Left colon (tissue), 2 donors: ENCODE measurements at places on chromosomes 7 and 10. TPM values are rescaled to one million over a fixed set of nuclear protein-coding genes. Genes with fewer than 3 reads are reported as not detected.

GRCh38 chr10:76244061-76244686 lies 812.8 kb downstream of the LRMDA start:
- DNase-seq, result no peak

Gene STK32C
- 8.4 TPM for total RNA-seq

Gene RELN
- 1.6 TPM for total RNA-seq

GRCh38 chr7:80070391-80070790 lies 64.2 kb upstream of the GNAI1 start:
- no peak for DNase-seq

DNA sequence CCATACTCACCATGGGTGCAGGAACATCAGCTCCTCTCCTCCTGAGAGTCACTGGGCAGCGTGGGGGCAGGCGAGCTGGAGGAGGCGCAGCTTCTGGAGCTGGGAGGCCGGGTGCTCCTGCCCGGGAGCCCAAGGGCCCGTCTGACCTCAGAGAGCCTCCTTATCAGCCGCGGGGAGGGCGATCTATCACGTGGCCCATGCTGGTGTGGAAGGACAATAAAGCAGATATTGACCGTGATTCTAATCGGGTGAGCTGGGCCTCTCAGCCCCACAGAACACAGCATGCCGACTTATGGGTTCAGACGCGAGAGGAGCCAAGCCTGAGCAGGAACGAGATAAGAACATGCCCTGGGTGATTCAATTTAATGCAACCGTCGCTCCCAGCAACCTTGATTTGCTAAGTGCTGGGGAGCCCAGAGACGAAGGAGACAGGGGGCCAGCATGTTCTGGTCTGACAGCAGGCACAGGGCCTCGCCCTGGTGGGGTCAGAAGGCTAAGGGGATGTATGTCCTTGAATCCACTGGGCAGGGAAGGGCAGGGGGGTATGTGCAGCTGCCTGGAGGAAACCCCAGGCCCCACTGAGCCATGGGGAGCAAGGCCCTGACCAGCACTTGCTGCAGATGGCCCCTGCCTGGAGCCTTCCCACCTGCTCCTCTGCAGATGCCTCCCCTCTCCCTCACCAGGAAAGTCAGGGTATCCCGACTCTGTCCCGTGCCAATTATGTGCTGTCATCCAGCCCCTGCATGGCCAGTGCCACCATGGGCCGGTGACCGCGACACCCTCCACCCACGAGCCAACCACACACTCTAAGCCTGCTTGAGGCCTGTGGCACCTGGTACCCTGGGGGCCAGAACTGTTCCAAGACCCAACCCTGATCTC lies 95.3 kb upstream of the RET start:
- peak; percentile 23 for DNase-seq

Gene NRBF2
- 26.1 TPM for total RNA-seq

DNA sequence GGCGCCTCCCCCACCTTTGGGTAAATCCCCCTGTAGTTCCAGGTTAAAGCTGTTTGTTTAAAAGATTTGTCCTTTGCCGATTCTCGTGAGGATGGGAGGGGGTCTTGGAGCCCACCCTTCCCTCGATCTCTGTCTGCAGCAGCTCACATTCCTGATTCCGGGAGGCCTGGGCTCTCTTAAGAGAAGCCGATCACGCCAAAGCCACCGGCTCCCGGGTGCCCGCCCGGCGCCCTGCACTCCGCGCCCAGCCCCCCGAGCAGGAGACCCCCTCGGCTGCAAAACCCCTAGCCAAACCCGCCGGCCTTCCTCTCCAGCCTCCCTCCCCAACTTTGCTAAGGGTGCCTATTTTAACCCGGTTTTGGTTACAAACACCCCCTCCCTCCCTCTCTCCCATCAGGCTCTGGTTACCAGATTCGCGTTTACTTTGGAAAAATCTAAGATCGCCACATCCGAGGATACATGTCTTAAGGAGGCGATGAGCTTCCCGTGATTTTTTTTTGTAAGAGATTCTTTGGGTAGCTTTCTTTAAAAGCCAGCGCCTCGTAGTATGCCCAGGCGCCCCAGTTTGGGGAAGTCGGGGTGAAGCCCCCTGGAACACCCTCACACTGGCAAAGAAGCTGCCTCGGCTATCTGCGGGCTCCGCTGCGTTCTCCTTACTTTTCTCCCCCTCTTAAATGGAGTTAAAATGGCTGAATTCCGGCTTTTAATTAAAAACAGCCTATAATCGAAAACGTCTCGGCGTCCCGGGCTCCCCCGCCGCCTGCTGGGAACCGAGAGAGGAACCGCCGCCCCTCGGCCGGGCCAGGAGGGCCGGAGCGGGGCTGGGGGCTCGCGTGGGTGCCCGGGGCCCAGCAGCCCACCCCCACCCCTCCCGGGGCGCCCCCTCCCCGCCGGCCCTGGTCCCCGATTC lies 983 bp downstream of the TNRC18 start:
- no peak for DNase-seq

- DNase-seq, result peak; percentile 61
Measured at GRCh38 chr10:59865101-59865500, 41.3 kb downstream of the CCDC6 start.

GRCh38 chr10:11272915-11273389 lies 255.3 kb downstream of the CELF2 start:
- no peak for DNase-seq

Gene ZNF425
- total RNA-seq, result 1.9 TPM

- DNase-seq, result no peak
Measured at GRCh38 chr7:151899513-151900360, 22.8 kb upstream of the PRKAG2 start.

Gene TMEM213
- total RNA-seq, result not detected

- no peak for DNase-seq
Measured at GRCh38 chr10:33179067-33179466, 155.4 kb downstream of the NRP1 start.

Gene ADRA2A
- 11.2 TPM for total RNA-seq

- no peak for DNase-seq
Measured at GRCh38 chr7:101636822-101637623, 7.9 kb upstream of the MYL10 start.
